T-helper 9 cell (primary cell): ENCODE measurements at places on chromosomes 1 and 21.

GRCh38 chr1:25727088-25727487 lies 72.9 kb upstream of the SELENON start:
- DNase-seq, result no peak

DNA sequence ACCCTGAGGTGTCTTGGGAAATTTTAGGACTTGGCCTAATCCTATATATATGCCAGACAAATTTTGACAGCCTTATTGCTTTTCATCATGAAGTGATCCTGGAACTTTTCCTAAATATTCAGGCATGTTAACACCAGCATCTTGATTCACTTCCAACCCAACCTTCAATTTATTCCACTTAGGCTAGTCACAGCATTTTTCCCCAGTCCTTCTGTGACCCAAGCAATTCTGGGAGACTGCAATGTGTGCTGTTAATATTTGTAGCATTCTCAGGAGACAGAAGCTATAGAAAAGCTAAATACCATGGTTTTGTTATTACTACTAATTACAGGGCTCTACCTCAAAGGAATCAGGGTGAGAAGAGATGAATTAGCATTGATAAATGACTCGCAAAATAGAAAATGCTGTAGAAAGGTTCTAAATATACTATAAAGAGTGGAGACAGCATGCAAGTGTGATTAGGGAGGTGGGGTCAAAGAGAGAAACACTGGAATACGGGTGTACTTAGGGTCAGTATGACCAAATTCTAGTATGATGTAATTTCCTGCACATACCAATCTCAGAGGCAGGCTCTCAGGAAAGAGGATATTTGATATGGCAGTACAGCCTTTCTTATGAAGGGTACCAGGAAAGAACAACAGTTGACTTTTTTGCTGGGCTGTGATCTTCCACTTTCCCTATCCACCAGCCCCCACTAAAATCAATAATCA lies 29.1 kb downstream of the PRRX1 start:
- no peak for DNase-seq

GRCh38 chr1:19038732-19039131 lies 82.3 kb upstream of the IFFO2 start:
- no peak for DNase-seq

DNA sequence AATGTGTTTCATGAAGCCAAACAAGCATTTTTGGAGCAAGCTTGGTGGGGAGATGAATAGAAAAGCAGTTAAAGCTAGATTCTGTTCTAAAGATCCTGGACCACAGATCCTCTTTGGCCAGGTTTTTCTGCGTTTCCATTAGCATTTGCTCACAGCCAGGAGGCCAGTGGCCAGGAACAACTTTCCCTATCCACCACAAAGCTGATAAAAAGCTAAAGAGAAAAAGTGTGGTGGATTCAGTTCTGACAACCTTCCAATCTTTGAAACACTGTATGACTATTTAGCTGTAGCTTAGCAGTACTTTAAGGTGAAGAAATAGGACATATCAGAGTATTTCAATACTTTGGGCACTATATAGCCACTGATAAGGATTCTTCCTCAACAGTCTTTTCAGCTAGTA lies 3.0 kb upstream of the NEK7 start:
- no peak for DNase-seq

DNA sequence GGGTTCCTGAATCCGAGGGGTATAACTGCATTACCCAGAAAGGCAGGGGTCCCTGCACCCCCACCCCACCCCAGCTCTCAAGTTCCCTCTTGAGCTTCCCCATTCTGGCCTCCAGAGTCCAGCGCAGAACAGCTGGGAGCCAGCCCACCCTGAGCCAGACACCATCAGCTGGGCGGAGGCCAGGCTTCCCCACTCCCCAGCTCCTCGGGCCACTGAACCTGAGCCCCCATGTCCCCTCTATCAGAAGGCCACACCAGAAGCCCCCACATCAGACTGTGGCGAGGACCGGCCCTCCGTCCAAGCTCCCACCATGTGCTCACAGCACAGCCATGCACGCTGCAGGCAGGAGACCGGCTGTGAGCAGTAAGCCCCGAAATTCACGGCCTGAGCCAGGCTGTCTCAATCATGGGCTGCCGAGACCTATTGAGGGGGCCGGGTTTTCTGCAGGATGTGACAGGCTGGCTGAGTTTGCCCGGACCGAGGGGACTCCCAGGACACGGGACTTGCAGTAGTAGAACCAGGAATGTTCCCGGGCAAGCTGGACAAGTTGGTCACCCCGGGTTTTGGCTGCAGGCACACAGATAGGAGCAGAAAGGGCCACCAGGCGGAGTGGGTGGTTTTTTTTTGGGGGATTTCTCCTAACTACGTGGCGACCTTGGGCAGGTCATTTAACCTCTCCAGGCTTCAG lies 25.5 kb upstream of the TNFRSF1B start:
- no peak for DNase-seq

- DNase-seq, result no peak
These were observed 11.2 kb upstream of the ST6GALNAC5 start for GRCh38 chr1:76856104-76856503.

DNA sequence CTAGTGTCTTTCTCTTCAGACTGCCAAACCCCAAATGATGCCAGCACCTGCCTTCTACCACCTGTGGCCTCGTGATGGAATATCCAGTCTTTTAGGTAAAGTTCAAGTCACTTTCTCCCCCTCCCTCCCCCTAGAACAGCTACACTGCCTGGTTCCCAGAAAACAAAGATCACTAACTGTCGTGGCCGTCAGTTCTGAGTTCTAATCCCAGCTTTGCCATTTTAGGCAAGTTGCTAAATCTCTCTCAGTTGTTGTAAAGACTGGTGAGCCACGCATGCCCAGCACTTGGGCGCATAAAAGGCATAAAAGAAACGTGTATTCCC lies 648 bp upstream of the TRAPPC3 start:
- DNase-seq, result no peak

DNA sequence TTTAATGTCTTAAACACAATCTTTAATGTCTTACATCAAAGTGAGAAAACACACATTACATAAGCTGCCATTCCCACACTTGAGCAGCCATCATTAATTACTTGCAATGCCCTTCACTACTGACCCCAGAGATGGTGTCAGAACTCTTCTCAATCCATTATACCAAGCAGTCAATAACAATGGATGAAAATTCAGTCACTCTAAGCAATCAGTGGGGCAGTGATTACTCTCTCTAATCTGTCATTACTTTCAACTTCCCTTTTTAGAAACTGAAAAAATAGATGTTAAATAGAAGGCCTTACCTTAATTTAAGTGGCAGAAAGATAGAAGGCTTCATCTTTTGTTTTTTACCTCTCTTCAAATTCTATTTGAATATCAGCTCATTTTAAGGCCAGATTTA lies 9.7 kb upstream of the FRRS1 start:
- DNase-seq, result no peak

DNA sequence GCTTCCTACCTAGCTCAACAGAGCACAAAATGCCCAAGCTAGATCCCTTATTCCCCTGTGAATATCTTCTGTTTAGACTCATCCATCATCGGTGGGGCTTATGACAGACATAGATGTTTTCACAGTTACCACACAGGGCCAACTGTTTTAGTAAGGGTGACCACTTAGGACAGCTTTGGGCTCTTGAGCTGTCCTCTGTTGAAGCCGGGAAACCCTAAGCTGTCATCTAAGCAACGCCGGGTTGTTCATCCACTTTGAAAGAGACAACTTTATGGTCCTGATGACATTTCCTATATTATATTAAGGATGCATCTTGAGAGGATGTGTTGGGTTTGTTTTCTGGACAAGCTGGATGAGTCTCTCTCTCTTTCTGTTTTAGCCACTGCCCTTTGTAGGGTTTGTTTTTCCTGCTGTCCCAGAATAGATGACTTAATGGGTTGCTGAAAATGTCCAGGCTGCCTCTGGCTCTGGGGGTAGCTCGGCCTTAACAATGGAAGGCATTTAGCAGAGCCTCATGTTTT lies 110.5 kb upstream of the UBE2U start:
- no peak for DNase-seq

- DNase-seq, result no peak
These were observed 52.1 kb downstream of the SLC35D1 start for GRCh38 chr1:67001682-67002425.

DNA sequence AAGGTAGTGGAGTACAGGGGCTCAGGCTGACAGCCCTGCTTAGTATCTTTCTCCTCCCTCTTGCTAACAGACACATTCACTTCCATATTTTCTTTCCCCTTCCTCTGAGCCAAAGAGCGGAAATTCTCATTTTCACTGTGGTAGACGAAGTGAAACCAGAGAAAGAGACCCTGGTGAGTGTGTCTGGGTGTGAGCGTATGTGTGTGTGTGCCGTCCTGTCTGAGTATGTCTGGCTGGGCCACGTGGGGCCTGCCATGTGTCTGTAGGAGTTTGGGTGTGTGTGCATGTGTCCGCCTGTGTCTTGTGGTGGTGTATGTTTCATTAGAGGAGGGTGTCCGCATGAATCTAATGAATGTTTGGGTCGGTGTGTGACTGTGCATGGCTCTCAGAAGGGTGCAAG lies 1.7 kb downstream of the COL8A2 start:
- no peak for DNase-seq

DNA sequence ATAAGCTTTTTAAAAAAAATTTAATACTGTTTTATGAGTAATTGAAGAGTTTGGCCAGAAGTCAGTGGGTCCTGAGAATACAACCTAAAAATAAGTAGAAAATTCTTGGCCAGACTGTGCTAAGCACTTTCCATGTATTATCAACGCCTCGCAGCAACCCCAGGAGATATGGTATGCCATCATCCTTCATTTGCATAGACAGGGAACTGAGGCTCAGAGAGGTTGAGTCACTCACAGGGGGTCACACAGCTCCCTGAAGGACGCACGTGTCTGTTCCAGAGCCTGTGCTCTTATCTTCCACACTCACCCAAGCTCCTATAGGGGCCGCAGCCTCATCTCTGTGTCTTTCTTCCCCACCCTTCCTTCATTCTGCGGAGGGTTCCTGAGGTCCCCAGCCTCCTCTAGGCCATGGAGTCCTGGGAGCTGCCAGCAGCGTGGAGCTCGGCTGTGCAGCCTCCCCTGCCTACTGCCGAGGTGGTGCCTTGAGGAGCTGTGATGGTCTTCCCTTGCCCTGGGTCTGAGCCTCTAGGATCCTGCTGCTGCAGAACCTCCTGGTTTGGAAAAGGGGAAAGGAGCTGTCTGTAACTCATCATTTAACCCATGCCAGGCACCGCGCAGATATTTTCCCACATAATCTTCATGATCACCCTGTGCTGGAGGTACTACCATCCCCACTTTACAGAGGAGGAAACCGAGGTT lies 30.3 kb upstream of the ECE1 start:
- DNase-seq, result no peak

- DNase-seq, result no peak
These were observed 102.4 kb downstream of the TGFBR3 start for GRCh38 chr1:91783423-91784170.

GRCh38 chr1:184792450-184792969 lies 37.9 kb upstream of the EDEM3 start:
- DNase-seq, result no peak

GRCh38 chr1:244405856-244406255 lies 45.9 kb downstream of the ADSS2 start:
- DNase-seq, result no peak

DNA sequence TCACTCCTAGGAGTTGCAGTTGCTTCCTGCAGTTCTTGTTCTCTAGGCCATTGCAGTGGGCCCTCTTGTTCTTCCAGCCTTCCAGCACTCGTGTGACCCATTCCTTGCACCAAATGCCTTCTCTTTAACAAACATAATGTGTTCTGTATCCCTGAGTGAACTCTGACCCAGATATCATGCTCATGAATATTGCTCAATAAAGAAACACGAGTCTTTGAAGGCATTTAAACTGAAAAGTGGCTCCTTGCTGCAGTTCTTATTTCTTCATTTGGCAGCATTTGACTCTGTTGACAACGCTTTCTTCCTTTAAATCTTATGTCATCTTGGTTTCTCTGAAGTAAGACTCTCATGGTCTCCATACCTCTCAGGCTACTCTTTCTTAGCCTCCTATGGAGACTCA lies 100.7 kb upstream of the PDE4B start:
- no peak for DNase-seq

GRCh38 chr1:19793360-19794046 lies 6.2 kb downstream of the TMCO4 start:
- DNase-seq, result no peak

DNA sequence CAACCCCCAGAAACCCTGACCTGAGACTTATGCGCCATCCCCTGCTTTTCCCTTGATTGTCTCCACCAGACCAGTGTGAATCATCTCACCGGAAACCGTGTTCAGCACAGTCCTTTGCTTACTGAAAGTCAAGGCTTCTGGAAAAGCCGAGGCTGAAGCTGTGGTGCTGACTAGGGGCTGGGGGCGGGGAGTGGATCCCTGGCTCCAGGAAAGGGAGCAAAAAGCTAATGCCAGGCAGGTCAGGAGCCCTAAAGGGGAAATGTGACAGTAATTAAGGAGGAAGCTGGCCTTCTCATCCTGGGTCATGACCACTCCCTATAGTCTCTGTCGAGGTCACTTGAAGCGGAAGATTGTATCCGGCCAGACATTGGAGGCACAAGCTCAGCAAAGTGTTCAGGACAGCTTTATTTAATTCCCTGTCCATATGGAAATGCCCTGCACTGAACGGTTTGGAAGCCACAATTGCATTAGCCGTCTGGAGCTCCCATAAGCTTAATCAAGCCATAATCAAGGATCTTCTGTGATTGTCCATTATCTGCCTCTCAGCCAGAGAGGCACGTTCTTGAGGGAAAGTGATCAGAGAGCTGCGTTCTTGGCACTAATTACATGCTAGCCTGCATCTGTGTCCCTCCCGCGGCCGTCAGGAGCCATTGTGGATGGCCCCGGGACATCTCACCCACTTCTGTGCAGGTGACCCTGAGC lies 403.6 kb downstream of the RRAGC start:
- no peak for DNase-seq

GRCh38 chr1:46617108-46617800 lies 643 bp upstream of the MOB3C start:
- no peak for DNase-seq

GRCh38 chr1:181255270-181255929 lies 166.9 kb downstream of the IER5 start:
- no peak for DNase-seq

DNA sequence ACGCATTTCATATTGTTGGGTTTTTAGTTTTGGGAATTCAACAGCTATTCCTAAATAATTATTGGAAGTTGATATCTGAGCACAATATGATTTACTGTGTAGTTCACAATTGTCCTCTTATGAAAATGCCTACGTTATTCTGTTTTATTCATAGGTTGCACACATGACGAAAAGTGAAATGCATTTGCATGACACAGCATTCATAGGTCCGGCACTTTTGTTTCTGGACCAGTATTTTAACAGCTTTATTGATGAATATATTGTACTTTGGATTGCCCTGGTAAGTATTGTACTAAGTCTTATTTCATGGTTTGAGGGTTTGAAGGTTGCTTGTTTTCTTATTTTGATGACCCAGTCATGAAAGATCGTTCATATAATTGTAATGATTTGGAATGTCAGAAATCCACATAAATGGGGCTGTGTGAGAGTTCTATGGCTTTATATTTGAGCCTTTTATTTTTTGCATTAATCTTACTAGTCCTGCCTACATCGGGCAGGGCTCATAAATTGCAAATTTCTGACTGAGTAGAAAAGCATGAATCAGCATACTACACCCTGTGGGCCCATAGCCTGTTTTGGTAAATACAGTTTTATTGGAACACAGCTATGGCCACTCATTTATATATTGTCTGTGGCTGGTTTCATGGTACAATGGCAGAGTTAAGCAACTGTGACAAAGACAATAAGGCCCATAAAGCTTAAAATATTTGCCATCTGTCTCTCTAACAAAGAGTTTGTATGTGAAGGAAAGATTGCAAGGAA lies 17.0 kb downstream of the DENND2D start:
- DNase-seq, result no peak

GRCh38 chr1:160154790-160155189 lies 3.4 kb downstream of the ATP1A4 start:
- DNase-seq, result no peak

GRCh38 chr1:29209173-29209572 lies 21.6 kb downstream of the MECR start:
- no peak for DNase-seq

- DNase-seq, result peak; percentile 50
These were observed 771 bp downstream of the EIF4G3 start for GRCh38 chr1:21175670-21176581.
